Activated T-helper 2 cell treated with anti-CD3 and anti-CD28 coated beads, Interferon-gamma antibody, Interleukin-2, Interleukin-4, amounts not matched to agents 10 μg/mL and 5 μg/mL and 100 μg/mL, durations not matched to agents 14 hours and 24 hours and 36 hours (primary cell): ENCODE measurements at places on chromosomes 4 and X.

- H3K36me3 ChIP-seq, result peaks cover 35% of the 10 kb centered on the region
- DNase-seq, result no peak
- H3K4me1 ChIP-seq, result peaks cover 3% of the 10 kb centered on the region
- H3K27me3 ChIP-seq, result no peaks in the 10 kb centered on the region
- H3K4me3 ChIP-seq, result no peak overlapping the region
Measured at GRCh38 chrX:73963682-73964081, 340.3 kb upstream of the ZCCHC13 start.

DNA sequence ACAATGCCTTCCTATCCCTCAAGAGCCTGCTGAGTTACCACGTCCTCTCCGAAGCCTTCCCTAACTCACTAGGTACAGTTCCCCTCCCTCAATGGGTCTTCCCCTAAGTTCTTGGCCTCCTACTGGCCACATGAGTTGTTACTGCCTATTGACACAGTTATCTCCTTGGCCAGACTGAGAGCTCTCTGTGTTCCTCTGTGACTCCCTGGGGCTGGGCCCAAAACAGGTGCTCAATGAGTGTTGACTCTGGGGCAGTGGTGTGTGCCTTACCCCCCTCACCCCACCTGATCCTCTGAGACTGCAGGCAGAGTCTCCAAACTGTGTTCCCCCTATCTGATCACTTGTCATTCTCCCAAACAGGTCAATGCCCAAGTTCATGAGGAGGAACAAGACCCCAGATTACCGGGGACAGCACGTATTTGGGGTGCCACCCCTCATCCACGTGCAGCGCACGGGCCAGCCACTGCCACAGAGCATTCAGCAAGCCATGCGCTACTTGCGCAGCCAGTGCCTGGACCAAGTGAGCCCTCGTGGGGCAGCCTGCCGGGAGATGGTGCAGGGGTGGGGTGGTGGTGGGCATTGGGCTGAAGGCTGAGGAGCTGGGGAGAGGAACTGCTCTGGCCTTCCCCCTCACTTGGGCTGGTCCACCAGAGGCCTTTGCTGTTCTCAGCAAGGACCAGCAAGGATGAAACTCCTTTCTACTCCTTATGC lies 72.6 kb downstream of the STARD8 start:
- no peaks in the 10 kb centered on the region for H3K4me1 ChIP-seq
- no peak overlapping the region for H3K4me3 ChIP-seq
- no peaks in the 10 kb centered on the region for H3K27me3 ChIP-seq
- no peak overlapping the region for H3K27ac ChIP-seq
- peaks cover 3% of the 10 kb centered on the region for H3K36me3 ChIP-seq

- H3K27me3 ChIP-seq, result no peaks in the 10 kb centered on the region
- no peak for DNase-seq
- H3K4me3 ChIP-seq, result no peak overlapping the region
Measured at GRCh38 chr4:176767183-176767582, 25.5 kb downstream of the VEGFC start.

- peaks cover 16% of the 10 kb centered on the region for H3K4me1 ChIP-seq
- H3K27ac ChIP-seq, result no peak overlapping the region
- H3K36me3 ChIP-seq, result no peaks in the 10 kb centered on the region
- peaks cover 25% of the 10 kb centered on the region for H3K27me3 ChIP-seq
- peak; percentile 46 for DNase-seq
Measured at GRCh38 chrX:111098874-111099273, 2.9 kb downstream of the PAK3 start.

DNA sequence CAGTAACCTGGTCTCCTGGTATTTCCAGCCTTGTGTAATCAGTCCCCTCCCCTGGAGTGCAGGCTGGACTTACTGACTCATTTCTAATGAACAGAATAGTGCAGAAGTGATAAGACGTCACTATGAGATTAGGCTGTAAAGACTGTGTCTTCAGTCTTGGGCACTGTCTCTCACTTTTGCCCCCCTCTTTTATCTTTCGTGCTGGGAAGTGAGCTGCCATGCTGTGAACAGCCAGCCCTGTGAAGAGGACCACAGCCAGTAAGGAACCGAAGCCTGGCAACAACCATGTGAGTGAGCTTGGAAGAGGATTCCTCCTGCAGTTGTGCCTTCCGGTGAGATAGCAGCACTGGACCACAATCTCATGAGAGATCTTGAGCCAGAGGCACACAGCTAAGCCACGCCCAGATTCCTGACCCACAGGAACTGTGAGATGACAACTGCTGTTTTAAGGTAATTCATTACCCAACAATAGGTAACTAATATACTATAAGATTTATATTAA lies 67.5 kb upstream of the GPR34 start:
- no peaks in the 10 kb centered on the region for H3K4me1 ChIP-seq
- no peak overlapping the region for H3K27ac ChIP-seq
- peaks cover 18% of the 10 kb centered on the region for H3K36me3 ChIP-seq
- no peak overlapping the region for H3K4me3 ChIP-seq

GRCh38 chrX:154417157-154417556 lies 5.8 kb downstream of the TAFAZZIN start:
- peaks cover 4% of the 10 kb centered on the region for H3K4me1 ChIP-seq
- H3K27ac ChIP-seq, result no peak overlapping the region
- H3K4me3 ChIP-seq, result no peak overlapping the region
- no peaks in the 10 kb centered on the region for H3K27me3 ChIP-seq
- peaks cover 22% of the 10 kb centered on the region for H3K36me3 ChIP-seq
- DNase-seq, result no peak

DNA sequence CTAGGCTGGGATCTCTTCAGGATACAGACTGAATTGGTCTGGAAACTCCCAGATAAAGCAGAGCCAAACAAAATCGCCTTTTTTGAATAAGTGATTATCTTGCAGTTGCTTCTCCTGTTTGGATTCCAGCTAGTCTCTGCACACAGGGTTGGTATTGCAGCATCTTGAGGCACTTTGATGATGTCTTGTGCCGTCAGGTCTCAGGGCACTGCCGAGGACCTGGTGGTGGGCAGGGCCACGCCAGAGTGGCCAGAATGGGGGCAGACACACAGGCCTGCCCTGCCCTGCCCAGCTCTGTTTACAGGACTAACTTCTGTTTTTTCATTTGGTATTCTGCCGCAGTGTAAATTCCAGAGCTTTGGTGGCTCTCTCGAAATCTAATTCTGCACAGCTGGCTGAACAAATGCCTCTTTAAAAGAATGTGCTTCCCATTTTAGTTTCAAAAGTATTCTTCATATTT lies 276.1 kb downstream of the NR3C2 start:
- no peak overlapping the region for H3K27ac ChIP-seq
- H3K4me3 ChIP-seq, result no peak overlapping the region
- peaks cover 2% of the 10 kb centered on the region for H3K4me1 ChIP-seq

DNA sequence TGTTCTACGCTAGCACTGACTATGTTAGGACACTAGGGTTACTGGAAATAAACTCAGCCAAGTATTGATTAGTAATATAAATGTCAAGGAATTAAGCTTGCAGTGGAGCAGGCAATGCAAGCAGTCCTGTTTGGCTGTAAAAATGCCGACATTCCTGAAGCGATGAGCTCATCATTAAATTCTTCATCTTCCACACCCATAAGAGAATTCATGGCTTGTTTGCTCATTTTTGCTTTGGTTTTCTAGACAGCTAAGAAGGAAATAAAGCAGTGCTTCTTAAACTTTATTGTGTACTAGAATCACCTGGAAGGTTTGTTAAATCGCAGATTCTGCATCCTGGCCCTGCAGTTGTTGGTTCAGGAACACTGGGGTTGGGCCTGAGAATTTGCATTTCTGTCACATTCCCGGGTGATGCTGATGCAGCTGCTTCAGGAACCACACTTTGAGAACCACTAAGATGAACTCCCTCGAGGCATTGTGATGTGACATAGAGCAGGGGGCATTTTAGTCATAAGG lies 17.8 kb downstream of the ANXA3 start:
- peaks cover 24% of the 10 kb centered on the region for H3K27me3 ChIP-seq
- no peaks in the 10 kb centered on the region for H3K4me1 ChIP-seq
- no peak overlapping the region for H3K27ac ChIP-seq
- no peaks in the 10 kb centered on the region for H3K36me3 ChIP-seq
- no peak overlapping the region for H3K4me3 ChIP-seq

DNA sequence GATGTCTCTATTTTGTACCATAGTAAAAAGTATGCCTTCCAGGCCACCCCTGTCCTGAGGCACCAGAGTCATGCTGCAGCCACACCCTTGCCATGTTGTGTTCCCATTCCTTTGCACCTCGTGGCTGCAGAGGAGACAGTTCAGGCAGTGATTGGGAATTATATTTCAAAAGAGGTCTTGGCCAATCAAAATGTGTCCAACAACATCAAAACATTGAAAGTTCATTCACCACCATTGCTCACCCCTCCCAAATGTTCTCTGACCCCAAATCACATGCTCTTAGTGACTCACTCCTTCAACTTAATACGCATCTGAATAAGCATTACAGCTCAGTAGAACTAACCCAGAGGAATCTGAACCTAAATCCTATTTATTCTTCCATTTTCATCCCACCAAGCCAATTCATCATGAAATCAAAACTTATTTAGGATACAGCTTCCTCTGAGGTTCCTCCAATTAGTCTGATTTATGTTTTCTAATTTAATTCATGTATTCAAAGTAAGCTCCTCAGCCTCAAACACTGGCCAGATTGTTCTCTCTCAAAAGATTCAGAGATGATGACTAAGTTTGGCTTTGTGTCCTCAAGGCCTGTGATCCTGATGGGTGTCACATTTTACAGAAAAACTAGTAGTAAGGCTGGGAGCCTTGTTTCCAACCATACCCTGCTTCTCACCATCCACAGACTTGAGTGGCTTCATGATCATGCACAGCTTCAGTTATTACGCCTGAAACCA lies 323.2 kb upstream of the INTU start:
- no peaks in the 10 kb centered on the region for H3K36me3 ChIP-seq
- no peak overlapping the region for H3K27ac ChIP-seq
- DNase-seq, result no peak
- no peak overlapping the region for H3K4me3 ChIP-seq

- no peak overlapping the region for H3K27ac ChIP-seq
- DNase-seq, result no peak
- H3K36me3 ChIP-seq, result no peaks in the 10 kb centered on the region
Measured at GRCh38 chr4:85784348-85784747, 309.4 kb downstream of the ARHGAP24 start.

DNA sequence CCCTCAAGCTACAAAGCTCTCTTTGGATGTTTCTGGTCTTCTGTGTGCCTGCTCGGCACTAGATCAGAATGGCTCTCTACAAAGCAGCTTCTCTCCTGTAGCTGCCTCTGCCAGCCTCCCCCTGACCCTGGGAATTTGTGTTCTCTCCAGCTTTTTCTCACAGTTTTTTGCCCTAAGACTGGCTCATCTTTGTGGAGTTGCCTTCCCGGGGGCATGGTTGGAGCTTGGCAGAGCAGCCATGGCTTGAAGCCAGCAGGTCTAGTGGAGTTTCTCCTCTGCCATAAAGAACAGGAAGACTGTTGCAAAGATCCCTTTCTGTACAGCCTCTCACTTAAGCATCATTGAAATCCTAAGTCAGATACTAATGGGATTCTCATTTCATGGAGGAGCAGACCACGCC lies 163.3 kb upstream of the MAMLD1 start:
- H3K4me3 ChIP-seq, result no peak overlapping the region
- no peak for DNase-seq
- H3K36me3 ChIP-seq, result no peaks in the 10 kb centered on the region
- H3K27me3 ChIP-seq, result no peaks in the 10 kb centered on the region

DNA sequence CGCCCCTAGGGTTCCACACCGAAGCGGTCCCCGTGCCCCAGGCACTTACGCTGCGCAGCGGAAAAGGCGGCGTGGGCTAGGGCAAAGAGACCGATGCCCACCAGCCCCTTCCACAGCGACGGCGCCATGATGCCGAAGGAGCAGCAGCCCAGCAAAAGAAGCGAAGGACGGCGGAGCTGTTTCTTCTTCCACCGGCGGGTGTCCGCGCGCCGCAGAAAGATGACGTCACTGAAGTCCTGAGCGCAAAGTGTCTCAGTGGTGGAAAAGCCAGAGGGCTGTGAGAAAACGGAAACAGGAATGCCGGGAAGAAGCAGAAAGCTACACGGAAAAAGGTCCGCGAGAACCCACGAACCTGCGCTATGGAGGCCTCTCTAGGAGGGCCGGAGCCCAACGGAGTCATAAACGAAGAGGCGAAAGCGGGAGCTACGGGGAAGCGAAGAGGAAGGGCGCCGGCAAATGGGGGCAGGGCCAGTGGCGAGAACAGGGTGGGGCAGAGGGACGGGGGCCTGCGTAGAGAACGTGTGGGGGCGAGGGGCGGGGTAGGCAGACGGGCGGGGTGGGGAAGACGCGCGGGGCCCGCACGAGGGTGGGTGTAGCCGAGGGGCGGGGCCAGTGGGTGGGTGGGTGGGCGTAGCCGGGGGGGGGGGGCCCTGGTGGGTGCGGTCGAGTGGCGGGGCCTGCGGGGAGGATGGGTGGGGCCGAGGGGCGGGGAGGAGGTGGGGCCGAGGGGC lies at the start of gene MMGT1:
Gene MMGT1 (minus strand): TSS at position 441 of the 731 bp plus-strand sequence. CDS start 313 bp downstream, at position 128.
- peaks cover 11% of the 10 kb centered on the region for H3K27me3 ChIP-seq
- peak; percentile 74 for DNase-seq
- no peaks in the 10 kb centered on the region for H3K36me3 ChIP-seq
- peak within 1 kb of the TSS; percentile 97 for H3K4me3 ChIP-seq
- peak within 1 kb of the TSS; percentile 97 for H3K27ac ChIP-seq
- H3K4me1 ChIP-seq, result peaks cover 31% of the 10 kb centered on the region

- H3K4me3 ChIP-seq, result no peak overlapping the region
- no peak overlapping the region for H3K27ac ChIP-seq
- no peaks in the 10 kb centered on the region for H3K4me1 ChIP-seq
- H3K27me3 ChIP-seq, result no peaks in the 10 kb centered on the region
- no peak for DNase-seq
- no peaks in the 10 kb centered on the region for H3K36me3 ChIP-seq
Measured at GRCh38 chr4:125591290-125591689, 276.5 kb downstream of the FAT4 start.

DNA sequence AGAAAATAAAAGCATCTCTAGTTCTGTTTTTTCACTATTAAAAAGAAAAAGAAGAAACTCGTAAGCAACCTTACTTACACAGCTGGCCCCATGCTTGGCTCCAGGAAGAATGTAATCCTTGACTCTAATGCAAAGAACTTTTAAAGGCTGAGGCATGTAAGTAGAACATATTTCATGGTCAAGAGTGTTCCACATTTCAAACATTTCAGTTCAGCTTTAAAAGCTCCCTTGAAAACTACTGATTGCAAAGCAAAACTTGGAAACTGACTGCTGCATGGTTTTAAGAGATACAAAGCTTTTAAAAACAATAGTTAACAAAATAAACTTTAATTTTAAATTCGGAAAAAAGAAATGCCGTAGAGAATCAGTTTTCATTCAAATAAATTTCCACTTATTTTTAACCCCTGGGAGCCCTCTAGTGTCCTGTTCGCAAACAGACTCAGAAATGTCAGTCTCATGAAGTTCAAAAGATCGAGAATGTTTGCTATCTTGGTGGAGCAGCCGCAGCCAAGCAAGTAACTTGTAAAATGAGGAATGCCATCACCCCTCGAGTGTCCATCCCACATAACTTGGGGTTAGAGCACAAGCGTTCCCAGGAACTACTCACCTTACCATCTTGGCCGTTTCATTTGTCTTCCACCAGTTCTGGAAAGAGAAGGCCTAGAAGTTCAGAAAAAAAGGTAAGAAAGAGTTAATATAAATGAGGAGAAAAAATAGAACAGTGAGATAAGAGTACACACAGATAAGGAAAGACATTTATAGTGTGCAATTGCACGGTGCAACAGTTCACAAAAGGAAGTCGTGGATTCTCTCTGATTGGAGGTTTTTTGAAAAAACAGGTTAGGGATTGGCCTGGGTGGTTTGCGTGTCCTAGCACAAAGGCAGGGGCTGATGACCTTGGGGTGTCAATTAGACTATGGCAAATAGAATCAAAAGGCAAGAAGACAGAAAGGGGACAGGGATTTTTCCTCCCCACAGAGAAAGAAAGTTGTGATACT lies at the start of gene GASK1B:
Gene GASK1B (minus strand): TSS at position 765 of the 998 bp plus-strand sequence. CDS start 1,650 bp downstream, outside the sequence.
- H3K36me3 ChIP-seq, result no peaks in the 10 kb centered on the region
- no peak for DNase-seq
- no peak within 1 kb of the TSS for H3K4me3 ChIP-seq

- H3K27me3 ChIP-seq, result no peaks in the 10 kb centered on the region
- peaks cover 80% of the 10 kb centered on the region for H3K4me1 ChIP-seq
- H3K36me3 ChIP-seq, result peaks cover 27% of the 10 kb centered on the region
- DNase-seq, result no peak
- peak overlapping the region; percentile 71 for H3K27ac ChIP-seq
Measured at GRCh38 chr4:108118505-108118904, 50.2 kb downstream of the LEF1 start.
